SHP77 (cell line): ENCODE measurements at places on chromosomes 2 and 18.

GRCh38 chr18:7072593-7072992 lies 45.0 kb downstream of the LAMA1 start:
- DNase-seq: no peak

GRCh38 chr18:62812242-62812641 lies 96.9 kb downstream of the PHLPP1 start:
- no peak for DNase-seq

- no peak for DNase-seq
Measured at GRCh38 chr2:181140414-181140813, 160.0 kb downstream of the UBE2E3 start.

DNA sequence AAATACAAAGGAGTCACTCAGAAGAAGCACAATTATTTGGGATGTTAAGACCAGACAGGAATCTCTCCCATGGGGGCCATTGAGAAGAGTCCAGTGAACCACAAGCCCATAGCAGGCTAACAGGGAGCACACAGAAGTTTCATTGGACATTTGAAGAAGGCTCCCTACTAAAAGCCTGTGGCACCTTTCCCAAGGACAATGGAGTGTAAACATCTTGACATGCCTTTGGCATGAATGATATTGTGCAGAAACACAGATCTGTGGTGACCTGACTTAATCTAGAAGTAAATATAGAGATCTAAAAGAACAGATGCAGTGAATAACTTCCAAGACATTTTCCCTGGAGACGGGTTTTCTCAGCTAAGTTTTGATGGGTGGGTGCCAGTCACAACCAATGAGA lies 221.5 kb downstream of the EPHA4 start:
- no peak for DNase-seq

DNA sequence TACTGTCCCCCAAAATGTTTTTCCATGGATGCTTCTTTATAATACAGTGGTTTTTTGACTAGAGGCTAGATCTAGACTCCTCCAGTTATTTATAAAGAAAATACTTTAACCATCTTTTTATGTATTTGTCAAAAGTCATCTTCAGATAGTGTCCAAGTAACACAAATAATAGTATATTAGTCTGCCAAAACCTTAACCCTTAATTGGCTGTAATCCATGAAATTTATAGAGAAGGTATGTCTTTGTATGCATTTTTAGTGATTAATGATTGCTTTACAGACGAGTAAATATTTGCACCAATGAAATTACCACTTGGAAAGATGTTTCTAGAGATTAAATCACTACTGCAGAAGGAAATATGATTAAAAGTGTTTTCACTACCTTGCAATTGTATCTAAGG lies 451.8 kb upstream of the NRXN1 start:
- no peak for DNase-seq

GRCh38 chr2:240628507-240628807 lies 3.2 kb downstream of the GPR35 start:
- DNase-seq: no peak

GRCh38 chr2:217162533-217162932 lies 302.7 kb upstream of the TNP1 start:
- DNase-seq: peak; percentile 88
